ENCODE measurements at places on chromosomes 5 and 9.

- DNase-seq = no peak
Observed at GRCh38 chr5:5649641-5650040, 227.2 kb downstream of the ICE1 start.

DNA sequence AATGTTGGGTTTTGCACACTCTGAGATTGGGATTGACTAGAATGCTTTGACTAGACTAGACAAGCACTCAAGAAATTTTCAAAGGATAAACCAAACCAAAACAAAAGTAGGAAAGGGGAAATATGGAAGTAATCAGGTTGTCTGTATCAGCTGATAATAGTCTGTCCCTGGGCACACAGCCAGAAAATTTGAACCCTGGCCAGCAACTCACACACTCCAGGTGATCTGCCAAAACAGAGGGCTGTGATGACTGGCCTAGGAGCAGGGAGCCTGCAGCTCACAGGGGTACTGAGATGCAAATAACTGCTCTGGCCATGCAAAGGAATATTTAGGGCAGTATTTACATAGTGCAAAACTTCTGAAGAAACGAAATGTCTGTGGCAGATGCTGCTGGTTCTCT is 112.3 kb upstream of the SMIM23 start:
- no peak for DNase-seq

DNA sequence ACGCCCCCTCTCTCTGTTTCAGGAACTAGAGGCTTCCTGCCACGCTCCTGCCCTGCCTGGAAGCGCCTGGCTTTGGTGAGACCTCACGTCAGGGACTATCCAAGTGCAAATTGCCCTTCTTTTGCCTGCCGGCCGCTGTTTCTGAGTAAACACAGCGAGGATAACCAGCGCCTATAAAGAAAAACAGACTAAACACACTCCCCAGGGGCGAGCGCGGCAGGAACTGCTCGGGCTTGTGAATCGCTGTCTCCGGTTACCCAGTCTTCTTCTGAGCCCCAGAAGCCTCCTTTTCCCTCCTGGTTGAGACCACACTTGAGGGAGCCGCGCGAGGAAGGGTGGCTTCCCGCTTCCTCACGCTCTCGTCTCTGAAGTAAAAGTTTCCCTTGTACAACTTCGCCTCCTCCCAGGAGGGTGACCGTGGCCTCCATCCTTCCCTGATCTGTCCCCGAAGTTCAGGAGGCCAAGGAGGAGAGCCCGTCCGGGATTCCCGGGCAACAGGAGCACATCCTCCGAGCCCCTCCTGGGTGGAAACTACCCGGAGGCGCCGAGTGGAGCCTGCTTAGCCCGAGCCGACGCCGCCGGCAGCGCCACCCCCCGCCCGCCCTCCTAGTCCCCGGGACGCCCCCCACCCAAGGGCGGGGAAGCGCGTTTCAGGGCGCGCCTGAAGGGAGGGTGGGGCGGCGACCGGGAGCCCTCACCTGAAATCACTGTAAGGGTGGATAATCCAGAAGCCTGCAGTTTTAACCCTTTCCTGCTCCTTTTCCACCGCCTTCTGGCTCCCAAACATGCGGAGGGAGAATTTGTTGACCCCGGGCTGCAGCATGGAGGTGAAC is 993 bp downstream of the HCN1 start:
- peak; percentile 4 for DNase-seq

- no peak for DNase-seq
Observed at GRCh38 chr9:110143950-110144545, 63.9 kb downstream of the C9orf152 start.

DNA sequence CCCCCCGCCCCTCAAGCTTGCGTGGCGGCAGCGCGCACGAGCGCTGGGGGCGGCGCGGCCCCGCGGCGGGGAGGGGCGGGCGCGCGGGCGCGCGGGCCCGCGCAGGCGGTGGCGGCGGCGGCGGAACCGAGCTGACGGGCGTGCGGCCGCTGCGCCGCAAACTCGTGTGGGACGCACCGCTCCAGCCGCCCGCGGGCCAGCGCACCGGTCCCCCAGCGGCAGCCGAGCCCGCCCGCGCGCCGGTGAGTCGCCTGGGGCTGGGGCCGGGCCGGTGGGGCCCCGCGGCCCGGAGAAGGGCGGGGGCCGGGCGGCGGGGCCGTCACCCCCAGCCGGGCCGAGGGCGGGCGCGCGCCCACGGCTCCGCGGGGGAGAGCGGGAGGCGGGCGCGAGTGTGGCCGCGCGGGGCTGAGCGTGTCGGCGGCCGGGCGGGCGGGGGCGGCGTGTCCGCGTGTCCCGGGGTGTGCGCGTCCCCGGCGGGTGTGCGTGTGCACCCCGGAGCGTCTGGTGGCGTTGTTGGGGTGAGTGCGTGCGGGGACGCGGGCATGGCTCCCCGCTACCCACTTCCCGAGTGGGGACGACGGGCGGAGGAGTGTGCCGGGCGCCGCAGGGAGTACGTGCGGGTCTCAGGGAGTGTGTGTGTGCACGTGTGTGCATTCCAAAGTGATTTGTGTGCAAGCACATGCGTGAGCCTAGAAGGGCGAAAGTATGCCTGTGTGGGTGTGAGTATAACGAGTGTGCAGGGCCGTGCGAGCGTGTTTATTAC is at the start of gene NEK6:
TSS of gene NEK6 (plus strand) at position 106 of the 763 bp plus-strand sequence. CDS start 44,016 bp downstream, outside the sequence.
- DNase-seq = no peak

DNA sequence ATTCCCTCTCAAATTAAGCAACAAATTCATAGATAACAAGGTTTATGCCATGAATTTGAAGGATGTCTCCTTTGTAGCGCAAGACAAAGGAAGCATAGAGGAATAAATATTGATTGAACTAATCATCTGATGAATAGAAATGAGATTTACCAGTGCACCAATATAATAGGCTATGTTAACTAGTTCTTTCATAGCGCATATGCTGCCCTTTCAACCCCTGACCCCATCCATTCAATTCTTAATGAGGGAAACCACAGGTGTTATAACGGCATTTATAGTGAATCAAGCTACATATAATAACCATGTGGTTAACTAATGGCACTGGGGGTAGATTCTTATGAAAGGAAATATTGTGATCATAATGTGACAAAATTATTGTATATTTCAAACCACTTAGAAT is 6.5 kb downstream of the RORB start:
- DNase-seq = no peak

- no peak for DNase-seq
Observed at GRCh38 chr9:137162505-137163364, 7.1 kb downstream of the LRRC26 start.

DNA sequence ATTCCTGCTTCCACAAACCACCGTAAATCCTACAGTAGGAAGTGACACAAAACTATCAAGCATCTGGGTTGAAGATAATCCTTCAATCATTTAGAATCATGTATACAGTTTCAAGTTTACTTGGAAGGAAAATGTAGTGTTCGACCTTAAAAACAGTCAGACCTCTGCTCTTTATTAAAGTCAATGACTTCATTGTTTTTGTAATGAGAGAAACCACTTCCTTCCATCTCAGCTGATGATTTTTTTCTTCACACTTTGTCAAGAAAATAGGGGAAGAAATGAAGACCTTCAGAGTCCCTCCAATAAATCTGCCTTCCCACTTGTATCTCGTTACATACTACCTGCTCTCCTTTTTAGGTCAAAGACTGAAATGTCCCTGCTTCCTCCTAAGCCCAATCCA is 30.1 kb downstream of the TUSC1 start:
- DNase-seq = no peak

DNA sequence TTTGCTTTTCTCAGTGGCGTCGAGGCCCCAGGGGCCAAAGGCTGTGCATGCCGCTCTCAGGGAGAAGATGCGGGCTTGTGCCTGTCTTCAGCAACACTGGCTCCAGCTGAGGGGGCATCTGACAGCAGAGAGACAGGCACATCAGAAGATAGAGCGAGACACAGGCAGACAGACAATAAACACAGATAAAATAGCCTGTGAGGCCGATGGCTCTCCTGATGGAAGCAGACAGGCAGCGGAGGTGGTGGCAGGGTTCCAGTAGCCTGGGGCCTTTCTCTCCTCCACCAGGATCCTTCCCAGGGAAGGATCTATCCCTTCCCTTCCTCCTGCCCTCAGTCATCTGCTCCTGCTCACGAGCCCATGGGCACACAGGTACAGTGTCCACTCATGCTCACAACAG is 16.6 kb upstream of the UNC5A start:
- no peak for DNase-seq

- no peak for DNase-seq
Observed at GRCh38 chr5:76488969-76489368, 85.9 kb downstream of the IQGAP2 start.

DNA sequence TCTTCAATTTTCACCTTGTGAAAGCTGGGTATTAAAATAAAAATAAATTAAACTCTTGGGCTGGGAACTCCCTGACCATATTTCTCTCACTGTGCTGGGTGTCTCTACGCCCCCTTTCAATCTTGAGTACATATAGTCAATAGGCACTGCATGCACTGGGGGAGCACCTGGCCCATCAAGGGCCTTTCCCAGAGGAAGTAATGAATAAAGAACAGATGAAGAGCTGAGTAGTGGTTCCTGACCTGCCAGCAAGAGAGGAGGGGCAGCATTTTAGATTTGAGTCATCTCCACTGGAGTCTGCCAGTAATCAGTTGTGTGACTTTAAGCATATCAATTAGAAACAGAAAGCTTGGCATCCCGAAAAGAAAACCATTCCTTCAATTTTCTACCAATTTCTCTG is 6.2 kb downstream of the MAPKAP1 start:
- no peak for DNase-seq

DNA sequence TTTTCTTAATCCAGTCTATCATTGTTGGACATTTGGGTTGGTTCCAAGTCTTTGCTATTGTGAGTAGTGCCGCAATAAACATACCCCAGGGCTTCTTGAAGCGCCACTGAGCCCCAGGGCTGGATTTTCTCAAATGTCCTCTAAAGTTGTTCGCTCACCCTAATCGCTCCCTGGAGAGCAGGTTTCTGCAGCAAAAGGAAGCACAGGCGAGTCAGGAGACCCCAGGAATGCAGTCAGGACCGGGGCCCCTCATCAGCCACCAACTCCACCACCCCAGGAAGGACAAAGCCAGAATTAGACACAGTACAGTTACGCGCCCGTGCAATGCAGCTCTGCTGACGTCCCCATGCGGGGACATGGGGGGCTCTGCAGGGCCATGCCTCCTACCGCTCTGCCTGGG is 15.7 kb upstream of the OBP2B start:
- no peak for DNase-seq

DNA sequence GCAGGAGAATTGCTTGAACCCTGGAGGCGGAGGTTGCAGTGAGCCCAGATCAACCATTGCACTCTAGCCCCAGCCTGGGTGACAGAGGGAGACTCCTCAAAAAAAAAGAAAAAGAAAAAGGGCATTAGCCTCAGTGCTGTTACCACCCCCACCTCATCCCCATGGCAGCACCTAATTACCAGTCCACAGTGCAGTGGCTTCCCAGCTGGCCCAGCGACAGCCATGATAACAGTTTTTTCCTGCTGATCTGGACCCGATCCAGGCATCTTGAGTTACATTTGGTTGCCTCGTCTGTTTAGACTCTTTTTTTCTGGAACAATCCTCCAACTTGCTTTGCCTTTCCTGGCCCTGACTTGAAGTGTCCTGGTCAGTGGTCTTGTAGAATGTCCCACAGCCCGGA is 24.4 kb downstream of the NCS1 start:
- DNase-seq = peak; percentile 60

- no peak for DNase-seq
Observed at GRCh38 chr9:21070171-21070571, 7.6 kb downstream of the IFNB1 start.

DNA sequence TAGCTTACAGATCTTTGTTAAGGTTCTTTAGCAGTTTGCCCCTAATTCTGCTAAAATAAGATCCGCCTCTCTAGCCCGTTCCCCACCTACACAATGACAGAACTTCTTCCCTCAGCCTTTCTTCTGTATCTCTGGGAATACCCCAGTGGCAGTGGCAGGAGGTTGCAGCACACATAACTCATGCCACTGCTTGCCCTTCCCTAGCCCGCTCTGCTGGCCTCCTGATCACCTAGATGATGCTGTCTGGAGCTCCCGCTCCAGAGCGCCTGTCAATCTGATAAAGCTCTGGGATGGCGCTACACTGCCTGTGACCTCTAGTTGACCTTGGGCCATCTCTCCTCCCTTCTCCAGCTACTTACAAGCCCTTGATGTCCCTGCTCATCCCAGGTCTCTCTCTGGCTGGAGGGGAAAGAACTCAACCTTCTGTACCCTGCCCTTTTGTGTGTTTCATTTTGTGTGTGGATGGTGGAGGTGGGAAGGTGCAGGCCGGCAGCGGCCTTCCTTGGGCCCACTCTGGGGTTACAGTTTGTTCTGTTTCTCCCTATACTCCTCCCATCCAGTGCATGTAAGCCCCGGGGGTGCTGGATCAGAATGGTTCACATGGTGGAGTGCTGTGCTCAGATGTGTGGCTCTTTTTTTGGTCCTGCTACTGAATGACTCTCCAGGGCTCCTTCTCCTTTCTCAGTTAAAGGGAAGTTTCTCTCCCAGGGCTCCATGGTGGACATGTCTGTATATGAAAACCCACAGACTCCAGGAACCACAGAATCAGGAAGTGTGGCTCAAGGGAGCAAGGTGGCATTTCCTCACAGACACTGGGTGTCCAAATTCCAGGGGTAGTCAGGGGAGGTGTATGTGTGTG is 29.1 kb downstream of the MTX3 start:
- DNase-seq = no peak

- no peak for DNase-seq
Observed at GRCh38 chr5:115947260-115947659, 15.0 kb upstream of the LVRN start.

- DNase-seq = no peak
Observed at GRCh38 chr5:173812811-173813550, 75.2 kb upstream of the CPEB4 start.

GRCh38 chr5:57698802-57699201 is 216.2 kb upstream of the ACTBL2 start:
- no peak for DNase-seq

DNA sequence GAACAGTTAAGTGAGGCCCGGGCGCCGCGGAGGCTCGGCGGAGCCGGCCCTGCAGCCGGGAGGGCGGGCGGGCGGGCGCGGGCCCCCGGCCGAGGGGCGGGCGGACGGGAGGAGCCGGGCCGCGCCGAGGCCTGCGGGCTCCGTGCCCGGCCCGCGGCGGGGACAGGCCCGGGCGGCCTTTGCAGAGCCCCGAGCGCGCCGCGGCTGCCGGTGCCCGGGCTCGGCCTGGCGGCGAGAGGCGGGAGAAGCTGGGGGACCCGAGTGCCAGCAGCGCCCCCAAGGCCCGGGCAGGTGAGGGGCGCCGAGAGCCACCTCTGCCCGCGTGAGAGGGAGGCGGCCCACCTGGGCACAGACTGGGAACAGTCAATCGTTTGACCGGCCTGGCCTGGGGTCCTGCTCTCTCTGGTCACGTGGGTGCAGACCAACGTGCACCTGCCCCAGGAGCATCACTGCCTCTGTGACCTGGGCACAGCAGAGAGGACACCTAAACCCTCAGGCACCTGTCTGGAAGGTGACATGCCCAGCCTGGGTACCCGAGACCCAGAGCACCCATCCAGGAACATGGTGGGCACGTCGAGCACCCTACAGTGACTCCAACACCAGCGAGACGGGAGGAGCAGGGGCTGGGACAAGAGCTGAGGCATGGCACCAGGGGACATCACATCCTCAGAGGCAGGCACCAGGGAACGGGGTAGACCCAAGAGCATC is 531 bp downstream of the MVB12B start:
- no peak for DNase-seq
